T-cell (primary cell): ENCODE measurements at places on chromosomes 7 and 10.

DNA sequence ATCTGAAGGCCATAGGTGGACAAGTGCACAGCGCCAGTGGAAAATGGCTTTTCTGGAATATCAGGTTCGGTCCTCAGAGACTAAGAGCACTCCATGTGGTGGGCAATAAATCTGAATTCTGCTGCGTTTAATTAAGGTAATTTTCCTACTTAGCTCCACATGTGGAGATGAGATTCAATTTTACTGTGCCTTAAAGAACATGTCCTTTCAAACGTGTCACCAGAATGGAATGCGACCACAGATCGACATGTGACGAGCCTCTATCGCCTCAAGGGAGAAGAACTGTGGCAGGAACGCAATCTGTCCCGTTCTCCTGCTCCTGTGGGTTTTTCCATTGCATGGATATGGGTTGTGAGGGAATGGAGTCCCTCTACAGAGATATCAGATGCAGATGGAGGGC is 205.3 kb upstream of the ZNF32 start:
- no peaks in the 10 kb centered on the region for H3K36me3 ChIP-seq
- H3K27ac ChIP-seq: no peak overlapping the region
- no peaks in the 10 kb centered on the region for H3K4me1 ChIP-seq
- no peak for DNase-seq
- peaks cover 6% of the 10 kb centered on the region for H3K27me3 ChIP-seq

DNA sequence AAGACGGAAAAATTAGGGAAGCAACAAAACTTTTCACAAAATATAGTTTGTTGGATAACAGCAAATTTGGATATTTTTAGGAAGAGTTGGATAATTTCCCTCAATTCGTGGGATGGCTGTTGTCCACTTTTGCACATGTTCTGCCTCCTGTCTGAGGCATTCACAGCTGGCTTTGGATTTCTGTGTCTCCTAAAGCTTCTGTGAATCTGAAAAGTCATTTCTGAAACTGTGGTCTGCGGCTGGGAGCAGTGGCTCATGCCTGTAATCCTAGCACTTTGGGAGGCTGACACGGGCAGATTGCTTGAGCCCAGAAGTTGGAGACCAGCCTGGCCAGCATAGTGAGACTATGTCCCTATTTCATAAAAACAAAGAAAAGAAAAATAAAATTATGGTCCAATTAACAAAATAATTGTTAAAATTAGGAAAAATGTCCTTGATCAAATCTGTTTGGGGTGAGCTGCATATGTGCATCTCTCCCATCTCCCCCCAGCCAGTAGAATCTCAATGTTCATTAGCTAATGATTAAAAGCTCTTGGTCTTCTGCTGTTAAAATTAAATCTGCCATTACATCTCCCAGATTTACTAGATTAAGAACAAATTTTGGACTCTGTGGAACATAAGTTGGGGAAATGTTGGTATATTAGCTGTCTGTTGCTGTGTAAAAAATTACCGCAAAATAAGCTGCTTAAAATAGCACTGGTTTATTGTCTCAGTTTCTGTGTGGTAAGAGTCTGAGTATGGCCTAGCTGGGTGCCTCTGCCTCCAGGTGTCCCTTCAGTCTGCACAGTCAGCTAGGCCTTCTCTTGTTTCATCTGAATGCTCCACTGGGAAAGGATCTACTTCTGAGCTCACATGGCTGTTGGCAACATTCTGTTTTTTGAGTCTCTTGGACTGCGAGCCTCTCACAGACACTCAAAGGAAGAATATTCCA is 332.0 kb upstream of the FZD1 start:
- no peaks in the 10 kb centered on the region for H3K36me3 ChIP-seq
- no peak overlapping the region for H3K27ac ChIP-seq
- no peaks in the 10 kb centered on the region for H3K4me1 ChIP-seq
- H3K4me3 ChIP-seq: no peak overlapping the region
- no peak for DNase-seq

DNA sequence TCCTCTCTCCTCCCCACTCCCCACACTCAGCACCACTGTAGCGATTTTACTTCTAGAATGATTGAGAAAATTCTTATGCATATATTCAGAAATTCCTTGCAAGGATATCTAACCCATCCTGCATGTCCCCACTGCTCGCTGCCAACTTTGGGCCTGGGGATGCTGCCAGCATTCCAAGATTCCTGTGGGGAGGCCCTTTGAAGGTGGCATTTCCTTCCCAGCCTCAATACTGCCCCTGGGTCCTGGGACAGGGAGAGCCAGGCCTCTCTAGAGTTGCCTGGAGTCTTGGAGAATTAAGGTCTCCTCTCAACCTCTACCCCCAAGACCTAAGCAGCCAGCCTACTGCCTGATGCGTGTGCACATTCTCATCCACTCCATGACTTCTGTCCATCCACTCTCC is 303.5 kb downstream of the NEBL start:
- no peak overlapping the region for H3K27ac ChIP-seq
- H3K4me1 ChIP-seq: no peaks in the 10 kb centered on the region
- H3K36me3 ChIP-seq: no peaks in the 10 kb centered on the region
- no peak for DNase-seq
- H3K27me3 ChIP-seq: no peaks in the 10 kb centered on the region

GRCh38 chr10:14838582-14839304 is 637 bp downstream of the HSPA14 start:
- peak overlapping the region; percentile 89 for H3K27ac ChIP-seq
- peaks cover 26% of the 10 kb centered on the region for H3K36me3 ChIP-seq
- DNase-seq: peak; percentile 3
- H3K27me3 ChIP-seq: no peaks in the 10 kb centered on the region
- H3K4me1 ChIP-seq: peaks cover 26% of the 10 kb centered on the region

- H3K4me3 ChIP-seq: no peak overlapping the region
- no peak overlapping the region for H3K27ac ChIP-seq
Observed at GRCh38 chr7:116021237-116021636, 9.3 kb downstream of the TFEC start.

DNA sequence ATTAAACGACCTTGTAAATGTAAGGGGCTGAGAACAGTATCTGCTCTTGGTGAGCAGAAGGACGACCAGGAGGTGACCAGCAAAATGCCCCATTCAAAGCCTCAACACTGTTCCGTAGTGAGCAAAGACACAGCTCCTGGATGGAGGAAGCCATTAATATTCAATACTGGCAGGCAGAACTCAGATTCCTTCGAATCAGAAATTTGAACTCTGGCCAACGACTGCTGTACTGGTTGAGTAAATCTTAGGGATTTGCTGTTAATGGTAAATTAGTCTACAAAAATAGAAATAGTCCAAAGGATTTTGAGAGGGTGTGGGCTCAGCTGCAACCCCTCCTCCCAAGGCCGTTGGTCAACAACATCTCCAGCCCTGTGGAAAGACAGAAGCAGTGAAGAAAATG is 130.5 kb upstream of the PFKP start:
- no peaks in the 10 kb centered on the region for H3K4me1 ChIP-seq
- H3K4me3 ChIP-seq: no peak overlapping the region
- no peak for DNase-seq
- no peaks in the 10 kb centered on the region for H3K36me3 ChIP-seq

- H3K36me3 ChIP-seq: no peaks in the 10 kb centered on the region
- DNase-seq: no peak
- peaks cover 43% of the 10 kb centered on the region for H3K27me3 ChIP-seq
- H3K4me1 ChIP-seq: no peaks in the 10 kb centered on the region
- H3K4me3 ChIP-seq: no peak overlapping the region
- H3K27ac ChIP-seq: no peak overlapping the region
Observed at GRCh38 chr10:132144086-132144485, 42.7 kb upstream of the DPYSL4 start.

DNA sequence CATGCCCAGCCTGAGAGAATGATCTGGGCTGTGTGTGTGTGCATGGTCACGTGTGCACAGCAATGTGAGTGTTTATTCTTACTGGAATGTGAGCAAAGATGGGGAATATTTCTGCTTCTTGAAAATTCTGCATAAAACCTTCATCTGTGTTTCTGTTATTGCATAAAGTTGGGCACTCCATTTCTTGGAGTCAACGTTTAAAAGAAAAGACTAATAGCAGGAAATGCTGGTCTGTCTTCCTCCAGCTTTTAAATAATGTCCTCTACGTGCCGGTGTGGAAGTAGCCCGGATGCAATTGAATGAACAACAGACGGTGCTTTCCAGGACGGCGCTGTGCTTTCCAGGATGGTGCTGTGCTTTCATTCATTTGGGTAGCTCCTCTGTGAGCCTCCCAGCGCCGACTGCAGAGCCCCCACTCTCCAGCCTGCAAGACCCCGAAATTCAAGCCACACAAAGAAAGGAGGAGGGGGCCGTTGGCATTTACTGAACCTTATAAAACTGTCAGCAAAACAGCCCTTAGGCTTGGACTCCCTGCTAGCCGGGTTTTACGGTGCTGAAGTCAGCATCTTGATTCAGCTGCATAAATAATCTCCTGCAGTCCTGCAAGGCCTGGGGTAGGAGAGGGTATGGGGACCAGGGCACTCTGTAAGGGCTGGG is 158.2 kb upstream of the PRKCQ start:
- H3K27me3 ChIP-seq: no peaks in the 10 kb centered on the region
- DNase-seq: no peak
- H3K4me1 ChIP-seq: peaks cover 3% of the 10 kb centered on the region
- no peak overlapping the region for H3K27ac ChIP-seq

DNA sequence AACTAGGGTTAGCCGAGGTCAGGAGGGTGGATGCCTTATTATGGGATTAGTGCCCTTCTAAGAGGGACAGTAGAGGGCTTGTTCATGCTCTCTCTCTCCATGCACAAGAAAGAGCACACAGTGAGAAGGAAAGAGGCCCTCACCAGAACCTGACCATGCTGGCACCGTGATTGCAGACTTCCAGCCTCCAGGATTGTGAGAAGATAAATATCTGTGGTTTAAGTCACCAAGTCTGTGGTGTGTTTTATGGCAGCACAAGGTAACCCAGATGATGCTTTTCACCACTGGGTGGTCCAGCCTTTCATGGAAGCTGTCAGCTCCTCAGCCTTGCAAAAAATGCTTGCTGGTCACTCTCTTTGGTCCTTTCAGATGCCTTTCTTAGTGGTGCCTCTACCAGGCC is 175.9 kb downstream of the ANKRD30A start:
- no peak for DNase-seq
- no peaks in the 10 kb centered on the region for H3K36me3 ChIP-seq
- H3K4me3 ChIP-seq: no peak overlapping the region
- H3K27me3 ChIP-seq: no peaks in the 10 kb centered on the region
